ENCODE measurements at places on chromosomes 1 and 21. TPM values are rescaled to one million over a fixed set of nuclear protein-coding genes. Genes with fewer than 3 reads are reported as not detected.

Gene TSSK3
- 2.7 TPM for total RNA-seq

Gene PPFIA4
- 46.2 TPM for total RNA-seq

Gene CCDC181
- total RNA-seq: not detected

Gene CD164L2
- not detected for total RNA-seq

Gene EPHA2
- total RNA-seq: 0.61 TPM

Gene SLAMF9
- total RNA-seq: not detected

Gene TDRD10
- total RNA-seq: 0.29 TPM

Gene SYT6
- total RNA-seq: not detected

Gene KRTAP19-1
- not detected for total RNA-seq

Gene CHIA
- not detected for total RNA-seq

Gene NR5A2
- total RNA-seq: not detected

Gene FCRL6
- 0.51 TPM for total RNA-seq

Gene ATAD3C
- 1.3 TPM for total RNA-seq

Gene NBL1
- total RNA-seq: 22.6 TPM

Gene CAPZA1
- 114 TPM for total RNA-seq

Gene S100A8
- 120 TPM for total RNA-seq

Gene CELF3
- total RNA-seq: not detected

Measured in naive thymus-derived CD4-positive, alpha-beta T cell (primary cell).